ENCODE measurements at places on chromosomes 7 and 10. TPM values are rescaled to one million over a fixed set of nuclear protein-coding genes. Genes with fewer than 3 reads are reported as not detected.

The NPC1L1 gene
- total RNA-seq = 0.24 TPM

The MYL10 gene
- not detected for total RNA-seq

The IDI2 gene
- total RNA-seq = not detected

- DNase-seq = no peak
Measured at GRCh38 chr10:130770018-130770630, 541.4 kb downstream of the TCERG1L start.

DNA sequence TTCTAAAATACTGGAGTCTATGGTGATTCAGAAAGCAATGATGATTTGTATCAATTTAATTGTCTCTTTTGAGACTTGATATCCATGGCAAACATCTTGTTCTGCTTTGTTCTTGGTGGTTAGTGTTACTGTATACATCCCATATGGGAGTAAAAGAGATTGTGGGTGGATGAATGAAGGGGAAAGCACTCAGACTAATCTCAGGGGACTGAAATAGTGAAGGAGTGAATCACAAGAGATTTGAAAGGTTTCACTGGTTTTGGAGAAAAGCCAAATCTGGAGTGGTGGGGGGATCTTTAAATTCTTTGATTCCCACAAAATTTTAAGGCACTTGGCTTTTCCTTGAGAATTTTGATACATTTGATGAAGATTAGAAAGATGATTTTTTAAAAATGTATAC, 369.4 kb downstream of the INHBA start:
- DNase-seq = no peak

The GPR15LG gene
- not detected for total RNA-seq

GRCh38 chr7:115479448-115479847, 551.1 kb downstream of the TFEC start:
- no peak for DNase-seq

The VPS50 gene
- total RNA-seq = 15.1 TPM

DNA sequence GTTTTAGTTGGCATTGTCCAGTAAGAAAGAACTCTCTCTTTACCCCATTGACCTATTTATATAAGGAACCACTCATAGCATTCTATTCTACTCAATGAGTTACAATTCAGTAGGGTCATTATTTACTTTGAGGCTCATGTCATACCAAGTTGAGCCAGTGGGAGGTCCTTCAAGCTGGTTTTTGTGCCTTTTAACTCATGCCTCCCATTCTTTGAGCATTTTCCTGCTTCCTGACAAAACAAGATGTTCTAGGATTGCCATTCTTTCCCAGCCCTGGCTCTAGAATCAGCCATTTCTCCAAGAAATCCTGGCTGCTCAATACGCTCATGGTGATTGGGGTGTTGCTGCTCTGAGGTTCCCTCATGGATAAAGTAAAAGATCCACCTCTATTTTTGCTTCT, 250.1 kb downstream of the ABCA13 start:
- no peak for DNase-seq

DNA sequence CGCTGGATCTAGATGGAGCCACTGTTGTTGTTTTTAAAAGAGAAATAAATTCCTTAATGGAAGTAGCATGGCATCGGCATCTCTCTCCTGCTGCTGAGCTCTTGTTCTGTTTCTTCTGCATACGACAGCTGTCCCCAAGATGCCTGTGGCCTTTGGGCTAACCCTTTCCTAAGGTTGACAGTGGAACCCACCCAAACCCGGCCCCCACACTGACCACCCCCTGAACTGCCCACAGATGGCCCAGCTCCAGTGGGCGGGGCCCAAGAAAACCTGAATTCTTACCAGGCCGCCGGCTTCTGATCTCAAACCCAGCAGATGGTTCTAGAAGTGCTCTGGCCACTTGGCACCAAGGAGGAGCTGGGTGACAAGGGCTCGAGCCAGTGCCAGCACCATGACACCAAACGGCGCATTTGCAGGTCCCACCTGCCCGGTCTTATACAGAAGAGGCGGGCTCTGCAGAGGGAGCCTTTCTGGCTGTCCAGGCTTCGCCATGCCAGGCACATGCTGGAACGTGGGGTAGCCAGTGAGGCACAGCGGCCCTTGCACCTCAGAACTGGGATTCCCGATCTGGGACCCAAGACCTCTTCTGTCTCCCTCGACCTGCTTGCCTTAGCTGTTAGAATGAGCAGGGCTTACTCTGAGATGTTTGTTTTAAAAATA, 82.7 kb downstream of the RGS10 start:
- DNase-seq = no peak

Measured in omental fat pad (tissue), 4 donors.